Naive thymus-derived CD8-positive, alpha-beta T cell (primary cell): ENCODE measurements at places on chromosomes 5 and 9. TPM values are rescaled to one million over a fixed set of nuclear protein-coding genes. Genes with fewer than 3 reads are reported as not detected.

DNA sequence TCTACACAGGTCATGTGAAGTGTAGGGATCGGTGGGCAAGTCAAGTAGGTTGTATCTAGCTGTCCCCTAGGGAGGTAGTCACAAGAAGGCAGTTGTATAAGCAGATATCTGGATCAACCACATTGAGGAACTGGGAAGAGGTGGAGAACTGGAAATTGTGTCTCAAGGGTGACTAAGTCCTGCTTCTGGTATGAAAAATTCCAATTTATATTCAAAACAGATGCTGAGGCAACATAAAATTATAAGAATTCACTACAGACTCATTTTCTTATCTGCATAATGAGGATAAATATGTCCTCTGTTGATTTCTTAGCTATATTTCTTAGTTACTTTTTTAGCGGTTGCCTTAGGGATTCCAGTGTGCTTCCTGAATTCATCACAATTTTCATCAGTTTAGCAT lies 46.8 kb downstream of the GALNT12 start:
- H3K4me3 ChIP-seq: no peak overlapping the region
- no peaks in the 10 kb centered on the region for H3K36me3 ChIP-seq
- no peaks in the 10 kb centered on the region for H3K4me1 ChIP-seq
- H3K27ac ChIP-seq: no peak overlapping the region

GRCh38 chr9:106059886-106060285 lies 365.5 kb downstream of the TMEM38B start:
- peaks cover 2% of the 10 kb centered on the region for H3K27me3 ChIP-seq
- H3K36me3 ChIP-seq: peaks cover 1% of the 10 kb centered on the region
- no peaks in the 10 kb centered on the region for H3K4me1 ChIP-seq
- no peak for DNase-seq

GRCh38 chr5:138641547-138642298 lies 66.5 kb upstream of the HSPA9 start:
- H3K4me3 ChIP-seq: no peak overlapping the region
- peak; percentile 64 for DNase-seq
- H3K27ac ChIP-seq: no peak overlapping the region
- peaks cover 3% of the 10 kb centered on the region for H3K4me1 ChIP-seq

DNA sequence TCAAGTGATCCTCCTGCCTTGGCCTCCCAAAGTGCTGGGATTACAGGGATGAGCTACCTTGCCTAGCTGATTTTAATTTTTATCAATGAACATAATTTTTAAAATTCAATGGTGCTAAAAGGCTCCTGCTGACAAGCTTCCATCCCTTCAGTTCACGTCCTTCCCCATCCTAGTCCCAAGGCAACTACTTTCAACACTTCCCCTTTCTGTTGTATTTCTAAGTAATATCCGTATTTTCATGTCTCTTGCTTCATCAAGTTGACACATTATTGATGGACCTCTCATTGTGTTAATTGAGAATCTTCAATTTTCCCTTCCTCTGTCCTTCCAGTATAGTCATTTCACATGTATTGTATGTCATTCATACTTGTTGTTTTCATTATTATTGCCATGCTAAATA lies 93.8 kb upstream of the RASGRF2 start:
- no peak overlapping the region for H3K27ac ChIP-seq
- no peaks in the 10 kb centered on the region for H3K27me3 ChIP-seq
- no peak overlapping the region for H3K4me3 ChIP-seq
- H3K4me1 ChIP-seq: peaks cover 3% of the 10 kb centered on the region
- H3K36me3 ChIP-seq: peaks cover 43% of the 10 kb centered on the region

- no peak for DNase-seq
- H3K4me1 ChIP-seq: no peaks in the 10 kb centered on the region
- peaks cover 12% of the 10 kb centered on the region for H3K27me3 ChIP-seq
- H3K27ac ChIP-seq: no peak overlapping the region
These were observed 24.3 kb downstream of the SLCO4C1 start for GRCh38 chr5:102271759-102272158.

- H3K4me3 ChIP-seq: peak overlapping the region; percentile 75
- no peaks in the 10 kb centered on the region for H3K36me3 ChIP-seq
- DNase-seq: no peak
- peaks cover 5% of the 10 kb centered on the region for H3K27me3 ChIP-seq
These were observed 880.9 kb upstream of the SEMA6A start for GRCh38 chr5:117455236-117456233.

DNA sequence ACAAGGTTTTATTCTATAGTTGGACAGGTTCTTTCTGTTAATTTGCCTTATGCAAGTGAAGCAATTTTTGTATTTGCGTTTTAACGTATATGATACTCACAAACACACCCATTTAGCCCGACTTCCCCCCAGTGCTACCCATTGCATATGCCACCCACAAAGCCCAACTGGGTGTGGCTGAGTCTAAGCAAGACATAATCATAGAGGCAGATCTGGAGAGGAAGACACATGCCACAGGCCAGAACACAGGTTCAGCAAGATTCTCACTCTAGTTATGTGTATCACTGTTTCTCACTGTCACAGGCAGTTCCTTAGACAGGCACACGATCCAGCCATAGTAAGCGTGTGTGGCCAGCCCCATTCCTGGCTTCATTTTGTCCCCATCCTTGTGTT lies 29.0 kb upstream of the PUM3 start:
- H3K36me3 ChIP-seq: no peaks in the 10 kb centered on the region
- no peak overlapping the region for H3K27ac ChIP-seq
- no peak for DNase-seq
- no peaks in the 10 kb centered on the region for H3K4me1 ChIP-seq

DNA sequence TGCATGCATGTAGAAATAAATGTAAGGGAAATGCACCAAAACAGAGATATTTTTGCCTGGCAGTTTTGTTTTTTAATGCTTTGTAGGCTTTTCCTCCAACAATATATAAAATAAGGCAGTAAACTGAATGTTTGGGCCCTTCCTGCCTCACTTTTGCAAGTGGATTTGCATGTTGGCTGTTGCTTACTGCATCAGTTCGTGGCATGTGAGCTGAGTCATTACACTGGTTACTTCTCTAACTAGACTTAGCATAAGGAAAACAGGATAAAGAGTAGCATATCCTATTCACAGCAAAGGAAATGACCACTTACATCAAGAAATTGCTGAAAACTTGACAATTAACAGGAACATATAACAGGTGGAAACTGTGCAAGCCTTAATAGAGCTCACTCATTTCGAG lies 113.4 kb downstream of the TLE1 start:
- no peak overlapping the region for H3K27ac ChIP-seq
- no peaks in the 10 kb centered on the region for H3K36me3 ChIP-seq
- no peak overlapping the region for H3K4me3 ChIP-seq
- no peak for DNase-seq
- no peaks in the 10 kb centered on the region for H3K4me1 ChIP-seq

DNA sequence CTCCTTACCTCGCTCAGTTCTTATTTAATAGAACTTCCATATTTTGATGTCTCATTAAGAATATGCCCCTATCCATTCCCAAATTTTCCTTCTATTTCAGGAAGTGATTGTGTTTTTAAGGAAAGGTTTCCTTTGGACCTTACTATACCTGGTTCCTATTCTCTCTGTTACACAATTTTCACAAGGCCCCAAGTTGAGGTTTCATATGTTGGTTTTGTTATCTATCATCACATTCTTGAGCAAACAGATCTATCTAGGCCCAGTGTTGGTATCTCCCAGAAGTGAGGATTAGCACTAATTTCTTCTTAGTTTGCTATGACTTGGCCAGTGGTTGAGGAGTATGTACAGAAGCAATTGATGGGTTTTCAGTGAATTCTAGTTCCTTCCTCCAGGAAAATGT lies 41.5 kb downstream of the ALG2 start:
- H3K36me3 ChIP-seq: no peaks in the 10 kb centered on the region
- no peak overlapping the region for H3K4me3 ChIP-seq
- DNase-seq: no peak

DNA sequence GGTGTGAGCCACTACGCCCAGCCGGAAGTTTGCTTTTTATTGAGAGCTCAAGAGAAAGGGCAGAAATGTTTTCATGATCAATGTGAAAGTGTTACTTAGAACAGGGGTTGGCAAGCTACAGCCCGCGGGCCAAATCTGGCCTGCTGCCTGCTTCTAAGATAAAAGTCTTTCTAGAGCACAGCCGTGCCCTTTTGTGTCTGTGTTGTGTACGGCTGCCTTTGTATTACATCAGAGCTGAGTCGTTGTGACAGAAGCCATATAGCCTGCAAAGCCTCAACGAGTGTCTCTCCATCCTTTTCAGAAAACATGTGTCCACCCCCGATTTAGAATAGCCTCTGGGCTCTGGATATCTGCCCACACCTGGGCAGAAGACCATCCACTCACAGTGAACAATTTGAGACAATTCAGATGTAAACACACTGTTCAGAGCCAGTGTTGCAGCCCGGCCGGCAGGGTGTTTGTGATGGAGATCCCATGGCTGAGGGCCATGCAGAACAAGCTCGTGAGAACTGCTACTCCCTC lies 28.8 kb downstream of the AK8 start:
- no peak for DNase-seq
- no peaks in the 10 kb centered on the region for H3K27me3 ChIP-seq
- H3K36me3 ChIP-seq: no peaks in the 10 kb centered on the region
- H3K4me3 ChIP-seq: no peak overlapping the region
- peak overlapping the region; percentile 86 for H3K27ac ChIP-seq

DNA sequence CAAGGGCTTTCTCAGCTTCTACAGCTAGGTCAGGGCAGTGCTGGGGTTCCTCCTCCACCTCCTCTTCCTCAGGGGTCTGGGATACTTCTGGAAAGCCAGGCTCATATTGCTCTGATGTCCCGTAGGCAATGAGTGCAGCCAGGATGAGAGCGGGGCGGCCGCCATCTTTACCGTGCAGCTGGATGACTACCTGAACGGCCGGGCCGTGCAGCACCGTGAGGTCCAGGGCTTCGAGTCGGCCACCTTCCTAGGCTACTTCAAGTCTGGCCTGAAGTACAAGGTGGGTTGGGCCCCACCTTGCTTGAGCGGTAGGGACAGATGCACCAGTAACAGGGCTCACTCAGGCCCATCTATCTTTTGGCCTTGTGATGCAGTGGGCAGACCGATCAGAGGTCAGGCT lies 34.8 kb downstream of the GSN start:
- H3K4me3 ChIP-seq: no peak overlapping the region
- no peak for DNase-seq
- H3K36me3 ChIP-seq: no peaks in the 10 kb centered on the region
- H3K27ac ChIP-seq: no peak overlapping the region

GRCh38 chr9:117546894-117547678 lies 132.2 kb upstream of the ASTN2 start:
- H3K27me3 ChIP-seq: peaks cover 6% of the 10 kb centered on the region
- peaks cover 2% of the 10 kb centered on the region for H3K4me1 ChIP-seq
- DNase-seq: peak; percentile 17
- no peaks in the 10 kb centered on the region for H3K36me3 ChIP-seq
- H3K4me3 ChIP-seq: peak overlapping the region; percentile 65

DNA sequence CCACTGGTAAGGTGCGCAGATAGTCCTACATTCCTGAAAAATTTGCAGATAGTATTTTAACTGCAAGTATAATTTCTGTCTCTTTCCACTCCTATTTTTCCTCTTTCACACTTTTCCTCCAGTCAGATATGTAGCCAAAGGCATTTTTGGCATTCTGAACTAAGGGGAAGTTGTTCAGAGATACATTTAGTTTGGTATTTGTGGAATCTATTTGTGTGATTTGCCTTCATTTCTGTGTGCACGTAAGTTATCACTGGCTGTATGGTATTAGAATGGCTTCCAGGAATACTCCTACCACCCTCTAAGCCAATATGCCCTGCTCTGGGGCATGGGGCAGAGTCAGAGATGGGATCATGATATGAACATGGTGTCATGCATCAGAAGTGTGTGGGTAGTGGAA lies 45.8 kb upstream of the GRAMD2B start:
- peaks cover 22% of the 10 kb centered on the region for H3K4me1 ChIP-seq
- peaks cover 6% of the 10 kb centered on the region for H3K36me3 ChIP-seq
- no peaks in the 10 kb centered on the region for H3K27me3 ChIP-seq
- H3K27ac ChIP-seq: no peak overlapping the region

DNA sequence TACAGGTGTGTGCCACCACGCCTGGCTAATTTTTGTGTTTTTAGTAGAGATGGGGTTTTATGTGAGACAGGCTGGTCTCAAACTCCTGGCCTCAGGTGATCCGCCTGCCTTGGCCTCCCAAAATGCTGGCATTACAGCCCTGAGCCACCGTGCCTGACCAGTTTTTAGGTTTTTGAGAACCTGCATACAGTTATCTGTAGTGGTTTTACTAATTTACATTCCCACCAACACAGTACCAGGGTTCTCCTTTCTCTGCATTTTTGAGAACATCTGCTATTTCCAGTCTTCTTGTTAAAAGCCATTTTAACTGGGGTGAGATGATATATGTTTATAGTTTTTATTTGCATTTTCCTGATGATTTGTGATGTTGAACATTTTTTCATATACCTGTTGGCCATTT lies 12.8 kb downstream of the DMXL1 start:
- DNase-seq: no peak
- H3K36me3 ChIP-seq: peaks cover 32% of the 10 kb centered on the region
- peak overlapping the region; percentile 8 for H3K27ac ChIP-seq
- no peak overlapping the region for H3K4me3 ChIP-seq

DNA sequence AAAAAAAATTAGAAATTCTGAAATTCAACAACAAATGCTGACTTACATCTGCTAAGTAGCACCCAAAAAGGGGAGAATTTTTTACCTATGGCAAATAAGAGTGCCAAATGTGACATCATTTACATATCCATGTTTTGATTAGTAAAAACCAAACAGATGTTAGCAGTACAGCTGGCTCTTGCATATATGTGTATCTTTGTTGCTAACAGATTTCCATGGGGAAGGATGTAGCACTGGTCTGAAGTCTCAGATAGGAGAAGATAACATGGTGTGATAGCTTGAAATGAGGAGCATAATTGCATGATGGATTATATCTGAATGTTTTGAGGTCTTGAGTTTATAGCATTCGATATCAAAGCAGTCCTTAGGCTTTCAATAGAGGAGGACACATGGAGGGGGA lies 17.5 kb downstream of the PIK3R1 start:
- H3K27me3 ChIP-seq: no peaks in the 10 kb centered on the region
- peaks cover 3% of the 10 kb centered on the region for H3K36me3 ChIP-seq
- peak overlapping the region; percentile 21 for H3K27ac ChIP-seq
- DNase-seq: no peak
- peaks cover 36% of the 10 kb centered on the region for H3K4me1 ChIP-seq
- no peak overlapping the region for H3K4me3 ChIP-seq

DNA sequence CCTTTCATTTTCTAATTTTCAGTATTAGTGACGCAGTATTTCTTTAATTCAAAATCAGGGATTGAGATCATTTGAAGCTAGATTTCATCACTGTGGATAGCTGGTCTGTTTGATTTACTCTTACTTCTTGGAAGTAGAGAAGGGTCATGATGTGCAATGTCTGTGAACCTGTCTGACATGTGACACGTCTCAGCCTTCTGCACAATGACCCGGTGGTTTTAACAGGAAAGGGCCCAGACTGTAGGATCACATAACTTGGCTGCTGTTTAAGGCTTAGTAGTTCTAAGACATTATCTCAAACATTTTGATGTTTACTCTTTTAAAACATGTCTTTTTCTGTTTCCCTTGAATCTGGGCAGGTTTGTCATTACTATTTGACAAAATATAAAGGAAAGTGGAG lies 823.3 kb upstream of the NUDT12 start:
- no peak overlapping the region for H3K27ac ChIP-seq
- H3K36me3 ChIP-seq: no peaks in the 10 kb centered on the region
- no peak overlapping the region for H3K4me3 ChIP-seq
- H3K27me3 ChIP-seq: no peaks in the 10 kb centered on the region
- no peaks in the 10 kb centered on the region for H3K4me1 ChIP-seq
- no peak for DNase-seq

GRCh38 chr9:94912700-94913249 lies 186.3 kb downstream of the AOPEP start:
- H3K4me3 ChIP-seq: no peak overlapping the region
- H3K4me1 ChIP-seq: peaks cover 5% of the 10 kb centered on the region
- H3K27me3 ChIP-seq: no peaks in the 10 kb centered on the region
- H3K36me3 ChIP-seq: no peaks in the 10 kb centered on the region

Gene SAXO1
- total RNA-seq: 0.26 TPM

Gene IL9
- not detected for total RNA-seq

Gene PCDHB10
- not detected for total RNA-seq

Gene NOL8
- 105 TPM for total RNA-seq

Gene ARHGEF28
- not detected for total RNA-seq

Gene GPRIN1
- total RNA-seq: 0.11 TPM

Gene C5orf22
- 35.7 TPM for total RNA-seq

Gene CCDC171
- 3.2 TPM for total RNA-seq
